ENCODE measurements at places on chromosomes 7 and 10.

DNA sequence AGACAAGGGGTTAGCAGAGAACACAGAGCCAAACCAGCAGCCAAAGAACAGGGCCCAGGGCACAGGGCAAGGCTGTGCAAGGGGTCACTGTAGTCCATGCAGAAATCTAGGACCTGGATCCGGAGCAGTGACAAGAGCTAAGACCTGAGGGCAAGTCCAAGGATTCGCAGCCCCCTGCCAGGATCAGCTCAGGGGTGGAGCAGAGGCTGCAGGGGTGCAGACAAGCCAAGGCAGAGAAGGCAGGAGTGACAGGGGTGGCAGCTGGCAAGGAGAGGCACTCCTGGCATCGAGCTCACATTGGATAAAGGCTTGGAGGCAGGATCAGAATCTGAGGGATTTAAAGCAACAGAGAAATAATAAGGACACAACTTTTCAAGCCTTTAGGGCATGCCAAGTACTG lies 80.7 kb upstream of the NANOS1 start:
- peak; percentile 80 for DNase-seq

GRCh38 chr7:93574269-93574645 lies 267 bp downstream of the CALCR start:
- DNase-seq, result no peak

DNA sequence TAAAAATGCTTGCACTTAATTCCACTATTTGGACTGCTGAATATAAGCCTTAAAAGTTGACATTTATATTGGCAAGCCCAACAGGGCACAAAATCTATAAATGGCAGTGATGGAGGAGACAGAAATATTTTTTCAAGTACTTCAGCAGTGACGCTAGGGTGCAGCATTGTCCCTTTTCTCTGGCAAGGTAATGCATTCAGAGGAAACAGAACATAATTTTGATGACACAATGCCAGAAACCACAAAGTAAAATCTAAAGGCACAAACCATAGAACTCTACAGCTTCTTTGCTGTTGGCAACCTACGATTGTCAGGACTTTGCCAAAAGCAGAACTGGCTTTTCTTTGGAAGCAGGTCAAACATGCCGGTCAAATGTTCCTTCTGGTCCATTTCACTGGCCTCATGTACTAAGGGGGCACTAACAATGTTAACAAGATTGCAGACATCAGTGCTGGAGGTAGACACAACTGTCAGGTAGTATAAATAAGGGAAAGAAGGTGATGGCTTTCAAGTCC lies 30.9 kb upstream of the FAM133B start:
- DNase-seq, result no peak

- DNase-seq, result no peak
These were observed 606.4 kb downstream of the SORCS1 start for GRCh38 chr10:106557951-106558733.

DNA sequence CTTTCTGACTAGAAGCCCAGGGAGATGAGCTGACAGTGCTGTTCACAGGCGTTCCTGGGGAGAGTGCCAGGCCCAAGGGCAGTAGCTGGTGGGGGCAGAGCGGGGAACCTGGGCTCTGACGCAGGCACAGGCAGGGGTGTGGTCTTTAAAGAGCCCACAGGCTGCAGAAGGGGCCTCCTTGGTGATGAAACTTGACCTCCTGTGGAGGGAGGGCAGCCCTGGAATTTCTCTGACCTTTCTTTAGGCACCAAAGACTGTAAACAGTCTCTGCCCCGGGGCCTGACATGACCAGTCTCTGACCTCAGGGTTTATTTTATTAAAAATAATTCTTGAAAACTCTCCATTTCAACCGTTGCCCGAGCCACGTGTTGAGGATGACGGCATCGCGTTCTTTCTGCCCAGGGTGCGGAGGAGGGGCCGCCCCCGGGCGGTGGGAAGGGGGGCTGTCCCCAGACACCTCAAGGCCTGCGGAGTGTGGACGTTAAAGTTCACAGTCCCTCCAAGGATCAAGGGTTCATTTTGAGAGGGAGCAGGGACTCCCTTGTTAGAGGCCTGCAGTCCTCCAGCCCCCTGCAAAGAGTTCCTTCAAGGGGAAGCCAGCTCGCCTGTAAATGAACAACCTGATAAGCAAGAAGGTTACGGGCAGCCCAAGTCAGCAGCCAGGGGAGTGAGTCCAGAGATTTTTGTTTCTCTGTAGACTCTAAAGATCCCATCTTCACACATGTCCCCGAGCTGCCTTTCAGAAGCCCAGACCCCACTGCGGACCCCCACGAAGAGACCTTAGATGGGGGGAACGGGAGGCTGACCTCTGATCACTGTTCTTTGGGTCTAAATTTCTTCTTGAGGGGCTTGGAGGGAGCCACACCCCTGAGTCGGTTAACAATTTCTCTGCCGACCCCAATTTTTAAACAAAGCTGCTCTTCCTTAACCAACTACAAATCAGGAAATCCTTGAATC lies 128.9 kb downstream of the VIPR2 start:
- DNase-seq, result no peak

- DNase-seq, result no peak
These were observed 87.4 kb downstream of the CCDC3 start for GRCh38 chr10:12914111-12914510.

DNA sequence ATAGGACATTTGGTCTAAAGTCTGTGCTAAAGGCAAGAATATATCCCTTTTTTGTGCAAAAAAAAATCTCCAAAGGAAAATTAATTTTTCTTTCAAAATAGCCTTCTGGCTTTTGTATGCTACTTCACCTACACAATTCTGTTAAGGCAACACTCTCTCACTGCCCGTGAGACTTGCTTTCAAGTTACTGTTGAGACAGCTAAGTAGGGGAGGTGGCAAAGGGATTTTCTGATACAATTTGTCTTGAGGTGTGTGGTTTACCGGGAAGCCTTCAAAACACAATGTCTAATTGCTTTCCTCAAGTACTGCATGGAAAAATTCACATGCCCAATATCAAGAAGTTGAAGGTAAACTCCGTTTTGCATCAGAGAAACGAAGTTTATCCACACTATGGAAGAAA lies 50.8 kb upstream of the RSU1 start:
- DNase-seq, result no peak

GRCh38 chr10:30435073-30435422 lies 1.1 kb downstream of the MAP3K8 start:
- no peak for DNase-seq

DNA sequence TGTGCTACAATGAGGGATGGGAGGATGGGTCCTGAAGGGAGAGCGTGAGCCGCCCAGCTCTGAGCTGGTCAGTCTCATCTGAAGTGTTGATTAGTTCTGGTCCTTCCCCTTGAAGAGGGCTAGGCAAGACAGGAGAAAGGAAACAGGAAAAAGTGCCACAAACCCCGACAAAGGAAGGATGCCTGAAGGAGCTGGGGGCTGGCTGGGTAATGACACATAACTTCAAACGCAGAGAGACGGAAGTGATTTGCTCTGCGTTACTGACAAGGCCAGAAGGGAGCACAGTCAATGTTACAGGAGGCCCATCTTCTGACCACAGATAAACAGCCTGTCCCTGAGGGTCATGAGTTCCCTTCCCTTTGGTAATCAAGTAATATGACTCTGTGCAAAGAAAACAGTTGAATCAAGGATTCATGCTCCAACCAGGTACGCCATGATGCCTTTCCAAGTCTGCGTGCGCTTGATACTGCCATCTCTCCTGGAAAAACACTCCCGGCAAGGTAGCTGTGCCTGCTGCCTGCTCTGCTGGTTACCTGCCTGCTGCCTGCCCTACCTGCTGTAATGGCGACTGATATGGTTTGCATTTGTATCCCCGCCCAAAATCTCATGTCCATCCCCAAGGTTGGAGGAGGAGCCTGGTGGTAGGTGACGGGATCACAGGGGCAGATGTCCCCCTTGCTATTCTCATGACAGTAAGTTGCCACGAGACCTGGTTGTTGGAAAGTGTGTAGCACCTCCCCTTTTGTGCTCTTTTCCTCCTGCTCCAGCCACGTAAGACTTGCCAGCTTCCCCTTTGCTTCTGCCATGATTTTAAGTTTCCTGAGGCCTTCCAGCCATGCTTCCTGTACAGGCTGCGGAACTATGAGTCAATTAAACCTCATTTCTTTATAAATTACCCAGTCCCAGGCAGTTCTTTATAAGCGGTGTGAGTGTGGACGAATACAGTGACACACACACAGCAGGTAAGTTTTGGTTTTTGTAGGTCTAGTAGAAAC lies 57.9 kb downstream of the GRB10 start:
- DNase-seq, result no peak

GRCh38 chr10:95284807-95285206 lies 6.0 kb downstream of the PDLIM1 start:
- DNase-seq, result no peak

DNA sequence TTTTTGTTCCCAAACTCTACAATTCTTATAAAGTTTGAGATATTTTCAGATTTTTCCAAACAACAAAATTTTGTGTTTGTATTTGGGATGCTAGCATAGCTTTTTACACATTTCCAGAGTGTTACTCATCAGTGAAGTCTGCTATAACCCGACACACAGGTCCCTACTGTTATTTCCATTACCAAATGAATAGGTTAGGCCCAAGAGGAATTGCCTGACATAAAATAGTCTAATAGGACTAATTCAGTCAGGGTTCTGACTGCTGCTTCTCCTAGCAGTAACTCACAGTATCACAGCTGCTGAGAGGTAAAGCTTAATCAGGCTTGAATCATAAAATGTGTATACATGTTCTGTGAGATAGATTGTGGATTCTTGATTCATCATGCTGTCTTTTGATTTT lies 49.1 kb upstream of the STRIP2 start:
- no peak for DNase-seq

DNA sequence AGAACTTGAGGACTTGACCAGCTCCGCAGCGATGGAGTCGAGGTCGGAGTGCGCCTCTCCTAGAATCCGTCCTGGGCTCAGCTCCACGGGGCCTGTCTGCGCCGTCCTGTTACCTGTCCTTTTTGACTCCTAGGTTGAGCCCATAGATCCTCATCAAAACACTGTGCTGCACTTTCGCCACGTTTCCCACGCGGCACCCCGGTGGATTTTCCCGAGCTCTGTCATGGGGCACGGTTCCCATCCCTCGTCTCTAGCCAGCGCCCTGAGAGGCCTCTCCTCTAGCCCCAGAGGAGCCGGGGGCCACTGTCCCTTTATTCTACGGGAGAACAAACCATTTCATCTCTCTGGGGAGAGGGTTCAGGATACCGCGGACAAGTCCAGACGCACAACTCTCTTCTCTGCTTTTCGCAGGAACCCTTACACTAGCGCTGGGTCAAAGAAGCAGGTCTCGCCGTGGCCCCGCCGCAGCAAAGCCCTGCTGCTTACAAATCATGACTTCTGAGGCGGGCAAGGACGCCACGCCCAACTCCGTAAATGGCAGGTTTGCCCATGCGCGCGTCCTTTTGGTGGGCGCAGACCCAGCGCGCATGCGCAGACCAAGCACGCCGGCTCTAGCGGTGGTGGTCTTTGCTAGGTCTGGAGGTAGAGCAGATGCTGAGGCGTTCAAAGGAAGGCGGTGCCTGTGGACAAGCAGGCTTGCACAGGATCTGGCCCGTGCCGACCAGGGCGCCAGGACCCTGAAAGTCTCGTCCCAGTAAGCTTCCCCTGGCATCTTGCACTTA lies 10.3 kb upstream of the ANKRD7 start:
- peak; percentile 90 for DNase-seq

DNA sequence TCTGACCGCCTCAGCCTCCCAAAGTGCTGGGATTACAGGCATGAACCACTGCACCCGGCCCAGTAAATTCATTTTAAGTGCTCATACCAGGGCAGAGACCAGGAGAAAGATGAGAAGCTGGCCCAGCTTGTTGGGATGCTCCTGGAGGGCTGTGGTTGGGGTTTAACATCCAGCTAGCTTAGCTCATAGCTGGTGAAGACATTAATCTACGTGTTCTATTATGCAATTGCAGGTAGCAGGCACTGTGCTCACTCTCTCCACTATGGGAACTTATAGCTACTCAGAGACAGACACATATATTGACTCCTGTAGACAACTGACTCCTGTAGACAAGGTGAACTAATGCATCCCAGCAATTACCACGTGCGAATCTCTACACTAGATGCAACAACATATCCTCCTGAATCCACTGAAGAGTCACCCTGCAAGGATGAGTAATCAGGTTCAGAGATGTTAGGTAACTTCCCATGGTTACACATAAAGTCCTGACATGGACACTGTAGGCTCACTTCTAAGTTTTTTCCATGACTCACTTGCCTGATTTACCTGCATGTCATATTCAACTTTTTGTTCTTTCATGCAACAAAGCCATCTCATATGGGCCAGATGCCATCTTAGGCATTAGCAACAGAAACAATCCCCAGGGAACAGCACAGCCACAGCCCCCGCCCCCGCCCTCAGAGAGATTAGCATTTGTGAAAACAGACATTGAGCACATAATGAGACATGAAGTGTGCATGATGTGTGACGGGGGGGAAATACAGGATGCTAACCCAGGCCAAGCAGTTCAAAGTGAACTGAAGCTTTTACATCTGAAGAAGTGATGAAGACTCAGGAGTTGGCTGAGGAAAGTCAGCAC lies 37.2 kb downstream of the ERLIN1 start:
- DNase-seq, result no peak

Data from mesenteric fat pad (tissue), 1 donor.